ENCODE measurements at places on chromosomes 11 and 22.

- no peak for DNase-seq
Measured at GRCh38 chr22:31631436-31631835, 30.6 kb downstream of the PISD start.

- no peak for DNase-seq
Measured at GRCh38 chr11:120605469-120605868, 93.9 kb downstream of the GRIK4 start.

- no peak for DNase-seq
Measured at GRCh38 chr11:117866526-117866925, 9.9 kb downstream of the FXYD6 start.

- no peak for DNase-seq
Measured at GRCh38 chr11:47611348-47611794, 17.2 kb upstream of the C1QTNF4 start.

DNA sequence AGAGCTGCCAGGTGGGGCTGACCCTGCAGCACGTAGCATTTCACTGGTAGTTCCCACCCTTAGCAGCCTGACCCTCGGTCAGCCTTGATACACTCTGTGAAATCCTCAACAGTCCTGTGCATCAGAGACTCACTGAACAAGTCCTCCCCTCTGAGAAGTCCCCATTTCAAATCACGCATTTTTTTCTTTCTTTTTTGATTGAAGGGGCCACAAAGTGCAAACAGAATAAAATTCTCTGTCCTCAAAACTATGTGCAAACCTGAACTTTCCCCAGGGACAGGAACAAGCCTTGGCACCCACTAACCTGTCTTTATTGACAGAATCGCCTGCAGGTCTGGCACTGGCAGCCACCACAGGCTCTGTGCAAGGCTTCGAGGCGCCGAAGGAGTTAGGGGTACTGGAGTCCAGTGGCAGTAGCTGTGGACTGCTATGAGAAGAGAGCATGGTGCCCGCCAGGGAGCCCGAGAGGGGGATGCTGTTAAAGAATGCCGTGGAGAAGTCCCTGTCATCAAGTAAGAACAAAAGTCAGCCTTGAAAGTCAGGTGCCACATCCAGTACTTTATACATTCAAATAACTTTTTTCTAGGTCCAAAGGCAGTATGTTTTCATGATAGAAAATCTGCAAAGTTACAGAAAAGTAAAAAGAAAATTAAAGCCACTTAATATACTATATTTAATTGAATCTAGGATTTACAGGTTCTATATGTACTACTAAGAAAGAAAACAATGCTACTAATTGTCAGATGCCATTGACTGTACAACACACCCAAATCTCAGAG, 53.8 kb downstream of the HIRA start:
- no peak for DNase-seq

DNA sequence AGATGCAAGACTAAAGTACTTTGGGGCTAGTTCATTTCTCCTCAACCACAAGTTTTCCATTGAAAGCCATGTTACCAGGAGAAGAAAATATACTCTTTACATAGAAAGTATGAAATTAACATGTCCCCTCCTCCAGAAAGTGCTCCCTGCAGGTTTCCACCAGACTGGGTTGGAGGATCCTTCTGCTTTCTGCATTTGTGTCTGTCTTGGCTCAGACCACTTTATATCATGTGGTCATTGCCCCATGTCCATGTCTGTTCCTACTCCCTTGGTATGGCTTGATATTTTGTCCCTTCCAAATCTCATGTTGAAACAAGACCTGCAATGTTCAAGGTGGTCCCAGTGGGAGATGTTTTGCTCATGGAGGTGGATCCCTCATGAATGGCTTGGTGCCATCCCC, 28.4 kb upstream of the ACER3 start:
- DNase-seq, result no peak

- no peak for DNase-seq
Measured at GRCh38 chr22:49720279-49720959, 107.3 kb downstream of the BRD1 start.

DNA sequence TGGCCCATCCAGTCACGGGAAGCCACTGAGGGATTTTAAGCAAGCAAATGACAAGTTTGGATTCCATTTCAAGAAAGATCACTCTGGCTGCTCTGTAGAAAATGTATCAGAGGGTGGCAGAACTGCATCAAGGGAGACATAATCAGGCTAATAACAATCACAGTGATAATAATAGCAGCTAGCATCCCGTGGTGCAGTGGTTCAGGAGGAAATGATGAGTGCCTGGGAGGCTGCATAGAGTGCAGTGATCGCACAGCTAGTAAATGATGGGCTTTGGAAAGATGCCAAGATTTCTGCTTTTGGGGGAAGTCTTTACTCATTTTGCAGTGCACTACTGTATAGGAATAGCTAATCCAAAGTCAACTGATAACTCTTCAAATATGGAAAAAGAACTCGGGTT, 35.8 kb downstream of the TNRC6B start:
- DNase-seq, result no peak

DNA sequence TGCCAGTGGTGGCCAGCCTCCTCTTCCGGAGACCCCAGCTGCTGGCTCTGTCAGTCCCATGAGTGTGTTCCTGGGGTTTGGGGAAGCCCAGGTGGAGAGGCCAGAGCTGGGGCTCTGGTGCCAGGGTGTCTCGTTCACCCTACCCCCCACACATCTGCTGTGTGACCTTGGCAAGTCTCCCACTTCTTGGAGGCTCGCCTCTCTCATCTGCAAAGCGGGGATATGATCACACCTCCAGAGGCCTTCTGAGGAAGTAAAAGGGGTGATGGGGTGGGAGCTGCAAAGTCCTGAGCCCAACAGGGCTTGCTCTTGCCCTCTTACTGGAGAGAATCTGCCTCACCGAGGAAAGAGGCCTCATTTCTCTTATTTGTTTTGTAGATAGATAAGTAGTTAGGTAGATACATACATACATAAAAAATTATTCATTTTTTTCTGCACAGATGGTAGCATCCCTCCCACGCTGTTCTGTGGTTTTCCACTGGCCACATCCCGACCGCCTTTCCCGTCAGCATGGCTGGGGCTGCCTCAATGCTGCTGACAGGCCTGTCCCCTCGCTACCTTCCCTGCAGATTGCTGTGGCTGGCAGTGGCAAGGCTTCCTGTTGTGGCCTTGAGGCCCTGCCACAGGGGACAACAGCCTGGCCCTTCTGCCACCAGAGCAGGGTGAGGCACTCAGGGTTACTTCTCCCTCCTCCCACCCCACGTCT, 23.9 kb downstream of the MYO7A start:
- peak; percentile 76 for DNase-seq

Data from activated CD4-positive, alpha-beta T cell treated with anti-CD3 and anti-CD28 coated beads, Interleukin-2, Interleukin-6, amounts not matched to agents 100 ng/mL and 50 ng/mL, durations not matched to agents 16 hours and 8 hours (primary cell).